ENCODE measurements at places on chromosomes 16 and 17.

GRCh38 chr17:55303701-55304145, 39.0 kb downstream of the HLF start:
- DNase-seq, result no peak

DNA sequence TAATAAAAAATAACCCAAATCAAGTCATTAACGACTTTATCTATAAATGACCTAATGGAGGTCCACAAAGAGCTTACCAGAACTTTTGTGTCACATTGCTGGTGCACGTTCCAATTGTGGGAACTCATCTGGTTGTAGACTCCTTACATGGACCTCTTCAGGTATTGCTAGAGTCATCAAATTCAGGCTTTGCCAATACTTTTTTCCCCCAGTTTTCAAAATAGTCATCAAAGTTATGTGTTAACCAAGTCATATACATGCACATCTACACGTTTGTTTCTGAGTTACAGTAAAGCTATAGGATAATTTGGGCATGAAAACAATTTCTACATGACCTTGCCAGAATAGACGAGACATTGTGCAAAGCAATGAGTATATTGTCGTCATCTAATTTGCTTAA, 76.2 kb upstream of the ADAMTS18 start:
- no peak for DNase-seq

DNA sequence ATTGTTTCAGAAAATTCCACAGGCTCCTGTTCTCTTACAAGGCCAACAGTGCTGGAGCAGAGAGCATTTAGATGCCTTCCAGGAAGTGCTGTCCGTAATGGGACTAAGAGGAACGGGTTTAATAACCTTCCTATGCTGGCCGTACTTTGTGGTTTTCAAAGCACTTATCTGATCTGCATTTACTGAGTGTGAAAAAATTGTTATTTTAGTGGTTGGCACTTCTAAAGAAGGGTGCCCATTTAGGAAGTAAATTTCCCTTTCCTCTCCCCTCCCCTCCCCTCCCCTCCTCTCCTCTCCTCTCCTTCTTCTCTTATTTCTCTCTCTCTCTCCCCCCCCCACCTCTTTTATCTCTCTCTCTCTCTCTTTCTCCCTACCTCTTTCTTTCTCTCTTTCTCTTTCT, 72.0 kb upstream of the DNAJA2 start:
- no peak for DNase-seq

- peak; percentile 60 for DNase-seq
These were observed 5.8 kb upstream of the RPRML start for GRCh38 chr17:46984892-46985291.

DNA sequence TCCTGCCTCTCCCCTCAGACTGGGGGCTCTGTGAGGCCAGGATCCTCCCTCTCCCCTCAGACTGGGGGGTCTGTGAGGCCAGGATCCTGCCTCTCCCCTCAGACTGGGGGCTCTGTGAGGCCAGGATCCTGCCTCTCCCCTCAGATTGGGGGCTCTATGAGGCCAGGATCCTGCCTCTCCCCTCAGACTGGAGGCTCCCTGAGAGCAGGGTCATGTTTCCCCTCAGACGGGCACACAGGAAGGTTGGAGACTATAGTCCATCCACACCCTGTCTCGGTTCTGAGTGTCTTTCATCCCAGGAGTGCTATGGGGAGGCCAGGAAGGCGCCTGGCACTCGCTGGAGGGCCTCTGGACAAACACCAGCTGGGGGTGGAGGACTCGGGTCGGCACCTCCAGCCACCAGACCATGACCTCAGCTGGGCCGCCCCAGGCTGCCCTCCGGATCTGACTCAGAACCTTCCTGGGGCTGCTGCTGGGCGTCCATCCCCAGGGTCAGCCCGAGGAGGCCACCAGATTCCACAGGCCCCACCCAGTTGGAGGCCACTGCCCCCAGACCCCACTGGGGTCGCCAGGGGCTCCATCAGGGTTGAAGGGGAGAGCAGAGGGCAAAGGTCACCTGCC, 21.9 kb upstream of the DLX4 start:
- DNase-seq, result no peak

- no peak for DNase-seq
These were observed 2.4 kb upstream of the RFFL start for GRCh38 chr17:35065880-35066279.

DNA sequence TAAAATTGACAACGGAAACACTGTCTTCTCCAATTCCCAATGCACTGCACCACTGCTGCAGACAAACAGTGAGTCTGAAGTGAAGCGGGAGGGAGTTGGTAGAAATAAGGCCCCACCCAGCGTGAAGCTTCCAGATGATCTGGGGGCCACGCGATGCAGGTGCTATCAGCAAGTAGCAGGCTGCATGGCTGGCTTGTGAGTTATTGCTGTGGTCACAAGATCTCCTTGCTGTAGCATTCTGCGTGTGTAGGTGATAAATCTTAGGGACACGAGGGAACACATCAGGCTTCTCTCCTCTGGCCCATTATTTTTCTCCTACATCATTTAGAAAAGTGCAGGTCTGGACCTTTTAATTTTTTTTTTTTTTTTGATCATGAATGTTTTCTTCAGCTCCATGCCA, 407.6 kb downstream of the TMEM114 start:
- no peak for DNase-seq

GRCh38 chr16:11242658-11243057, 13.3 kb downstream of the SOCS1 start:
- DNase-seq, result no peak

DNA sequence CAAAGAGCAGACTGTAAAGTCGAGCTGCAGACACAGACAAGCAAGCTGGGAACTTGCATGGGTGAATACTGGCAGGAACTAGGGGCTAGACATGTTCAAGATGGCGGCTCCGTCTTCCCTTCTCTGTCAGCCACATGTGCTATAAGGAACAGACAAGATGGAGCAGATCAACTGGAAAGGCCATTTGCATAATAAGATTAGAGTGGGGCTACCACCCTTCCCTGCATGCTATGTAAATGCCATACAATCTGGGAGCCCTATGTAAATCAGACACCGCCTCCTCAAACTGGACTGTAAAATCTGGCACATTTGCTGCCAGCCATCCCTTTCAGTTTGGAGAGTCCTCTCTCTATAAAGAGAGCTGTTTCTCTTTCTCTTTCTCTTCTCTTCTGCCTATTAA, 640.1 kb upstream of the CDH8 start:
- no peak for DNase-seq

- DNase-seq, result no peak
These were observed 7.3 kb upstream of the MEIOC start for GRCh38 chr17:44648963-44649362.

GRCh38 chr17:10183931-10184930, 14.2 kb downstream of the GAS7 start:
- DNase-seq, result no peak

DNA sequence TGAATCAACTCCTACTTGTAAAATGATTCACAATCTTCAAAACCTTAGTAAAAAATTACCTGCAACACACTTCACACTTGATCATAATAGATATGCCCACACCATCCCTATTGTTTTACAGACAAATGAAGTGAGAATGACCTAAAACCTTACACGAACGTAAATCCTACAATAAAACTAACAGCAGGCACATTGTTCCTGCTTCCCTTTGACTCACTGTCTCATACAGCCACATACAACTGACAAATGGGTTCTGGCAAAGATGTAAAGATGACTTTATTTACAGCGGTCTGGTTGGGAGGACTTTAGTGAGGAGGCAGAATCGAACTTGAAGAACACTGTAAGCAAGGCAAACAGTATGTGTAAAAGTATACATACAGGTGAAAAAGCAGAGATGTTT, 188.7 kb downstream of the MYO1D start:
- no peak for DNase-seq

- peak; percentile 0 for DNase-seq
These were observed 219.1 kb downstream of the STX8 start for GRCh38 chr17:9356488-9356911.

GRCh38 chr17:27473190-27473747, 17.0 kb downstream of the KSR1 start:
- no peak for DNase-seq

- DNase-seq, result no peak
These were observed 5.4 kb upstream of the STAC2 start for GRCh38 chr17:39231091-39231561.

GRCh38 chr16:10312784-10313724, 72.8 kb upstream of the ATF7IP2 start:
- no peak for DNase-seq

DNA sequence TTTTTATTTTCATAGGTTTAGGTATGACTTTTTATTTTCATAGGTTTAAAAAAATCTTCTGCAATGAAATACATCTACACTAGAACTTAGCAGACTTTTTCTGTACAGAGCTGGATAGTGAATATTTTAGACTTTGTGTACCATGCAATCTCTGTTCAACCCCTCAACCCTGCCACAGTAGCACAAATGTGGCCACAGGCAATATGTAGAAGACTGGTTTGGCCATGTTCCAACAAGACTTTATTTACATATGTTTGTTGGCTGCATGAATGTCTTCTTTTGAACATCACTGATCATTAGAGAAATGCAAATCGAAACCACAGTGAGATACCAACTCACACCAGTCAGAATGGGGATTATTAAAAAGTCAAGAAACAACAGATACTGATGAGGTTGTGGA, 229.2 kb downstream of the SHISA9 start:
- DNase-seq, result no peak

- DNase-seq, result no peak
These were observed 2.0 kb upstream of the SPAG7 start for GRCh38 chr17:4969551-4970173.

- DNase-seq, result no peak
These were observed 4.7 kb downstream of the FBXL16 start for GRCh38 chr16:700684-701584.

DNA sequence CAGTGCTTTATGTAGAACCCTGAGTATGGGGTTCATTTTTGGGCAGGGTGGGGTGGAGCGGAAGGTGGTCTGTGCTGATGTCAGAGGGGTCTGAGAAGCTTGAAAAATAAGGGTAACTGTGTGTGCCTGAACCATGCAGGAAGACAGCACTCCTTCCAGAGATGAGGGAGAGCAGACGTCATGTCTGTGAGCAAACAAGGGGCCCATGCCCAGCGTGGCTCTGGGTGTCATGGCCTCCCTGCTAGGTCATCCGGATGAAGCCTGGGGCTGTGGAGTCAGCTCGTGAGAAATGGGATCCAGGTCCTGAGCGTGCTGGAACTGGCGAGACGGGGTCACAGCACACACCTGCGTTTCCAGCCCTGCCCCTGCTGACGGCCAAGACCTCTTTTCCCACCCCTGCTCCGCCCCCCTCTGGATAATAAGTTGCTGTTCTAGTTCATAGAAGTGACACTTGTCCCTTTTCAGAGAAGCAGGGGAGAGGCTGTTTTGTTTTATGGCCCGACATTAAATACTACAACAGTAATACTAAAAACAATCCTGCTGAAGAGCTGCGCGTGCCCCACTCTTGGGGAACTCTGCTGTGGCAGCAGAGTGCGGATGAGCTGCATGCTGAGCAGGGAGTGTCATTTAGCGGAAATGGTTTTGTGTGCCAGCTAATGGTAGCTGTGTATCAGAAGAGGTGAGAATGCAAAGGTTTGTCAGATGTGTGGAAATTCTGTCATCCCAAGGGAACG, 92.6 kb downstream of the RPTOR start:
- DNase-seq, result no peak

DNA sequence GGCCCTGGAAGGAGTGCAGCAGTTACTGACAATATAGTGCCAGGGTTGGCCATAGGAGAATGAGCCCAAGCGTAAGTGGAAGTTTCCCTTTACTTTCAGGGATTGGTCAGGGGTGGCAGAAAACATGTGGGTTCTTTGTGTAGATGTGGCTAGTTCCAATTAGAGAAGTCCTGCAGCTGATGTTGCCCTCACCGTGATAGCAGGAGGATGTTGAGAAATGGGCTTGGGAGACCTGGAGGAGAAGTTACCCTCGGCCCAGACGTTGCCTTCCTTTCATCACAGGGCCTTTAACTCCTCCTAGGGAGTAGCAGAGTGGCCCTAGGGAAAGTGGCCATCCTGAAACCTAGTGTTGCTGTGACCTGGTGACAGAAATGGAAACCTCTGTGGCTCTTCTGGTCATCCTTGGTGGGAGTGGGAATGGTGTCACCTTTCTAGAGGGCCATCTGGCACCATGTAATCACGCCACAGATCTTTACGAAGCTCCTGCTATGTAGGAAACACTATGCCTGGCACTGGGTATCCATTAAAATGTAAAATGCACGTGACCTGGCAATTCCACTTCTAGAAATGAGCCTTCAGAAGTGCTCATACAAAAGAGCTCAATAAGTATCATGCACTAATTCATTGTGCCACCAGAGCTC, 6.7 kb downstream of the TMEM92 start:
- no peak for DNase-seq

DNA sequence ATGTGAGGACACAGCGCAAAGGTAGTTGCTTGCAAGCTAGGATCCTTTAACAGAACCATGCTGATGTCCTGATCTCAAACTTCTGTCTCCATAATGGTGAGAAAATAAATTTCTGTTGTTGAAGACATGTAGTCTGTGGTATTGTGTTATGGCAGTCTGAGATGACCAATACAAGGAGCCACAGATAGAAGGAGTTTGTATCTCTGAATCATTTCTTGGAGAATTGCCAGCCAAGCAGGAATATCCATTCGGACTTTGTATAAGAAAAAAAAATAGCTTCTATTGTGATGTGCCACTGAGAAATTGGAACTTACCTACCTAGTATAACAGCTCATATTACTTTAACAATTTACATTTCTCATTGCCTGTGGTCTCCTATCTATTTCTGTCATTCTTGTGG, 447.6 kb upstream of the CA10 start:
- DNase-seq, result no peak

DNA sequence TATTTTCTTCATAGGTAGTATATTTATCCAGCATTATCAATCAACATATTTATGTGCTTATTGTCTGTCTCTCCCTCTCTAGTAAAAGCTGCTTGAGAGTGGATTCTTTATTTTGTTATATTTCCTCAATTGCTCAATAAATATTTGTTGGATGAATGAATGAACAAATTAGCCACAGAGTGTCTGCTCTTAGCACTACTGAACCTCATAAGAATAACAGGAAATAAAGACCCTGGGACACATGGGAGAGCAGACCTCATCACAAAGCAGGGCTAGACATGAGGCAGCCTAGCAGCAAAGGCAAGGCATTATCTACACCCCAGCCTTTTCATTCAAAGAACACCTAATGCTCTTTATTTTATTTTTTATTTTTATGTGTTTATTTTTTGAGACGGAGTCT, 34.9 kb upstream of the TANC2 start:
- no peak for DNase-seq

DNA sequence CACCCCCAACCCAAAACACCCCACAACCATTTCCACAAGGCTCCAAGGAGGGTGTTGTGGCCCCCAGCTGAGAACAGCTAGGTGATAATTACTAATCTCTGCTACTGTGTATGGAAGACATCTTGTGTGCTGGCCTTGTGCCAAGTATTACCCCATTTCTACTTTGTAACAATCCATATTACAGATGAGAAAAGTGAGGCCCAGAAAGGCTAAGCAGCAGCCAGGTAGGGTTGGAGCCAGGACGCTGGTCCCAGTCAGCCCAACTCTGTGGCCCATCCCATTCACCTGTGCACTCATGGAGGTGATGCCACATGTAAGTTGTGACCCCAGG, 12.4 kb upstream of the PEMT start:
- no peak for DNase-seq

- no peak for DNase-seq
These were observed 11.9 kb downstream of the SEC14L5 start for GRCh38 chr16:4970010-4970409.

GRCh38 chr16:5478036-5478435, 380.4 kb upstream of the EEF2KMT start:
- DNase-seq, result no peak

GRCh38 chr17:4516735-4517134, 18.1 kb downstream of the SPNS2 start:
- DNase-seq, result no peak

Measured in NCI-H774 (cell line).